Activated naive CD4-positive, alpha-beta T cell treated with anti-CD3 and anti-CD28 coated beads, Interleukin-2, amount 50 U/mL, for 72 hours (primary cell): ENCODE measurements at places on chromosomes 1 and 21. TPM values are rescaled to one million over a fixed set of nuclear protein-coding genes. Genes with fewer than 3 reads are reported as not detected.

The GOLPH3L gene
- total RNA-seq = 20.9 TPM

The SPRR2D gene
- total RNA-seq = not detected

The PRELP gene
- not detected for total RNA-seq

The C1orf94 gene
- total RNA-seq = not detected

The GBP6 gene
- total RNA-seq = 0.11 TPM

The RPRD2 gene
- 23.1 TPM for total RNA-seq

The GCSAML gene
- total RNA-seq = 0.16 TPM

The GUCA2B gene
- not detected for total RNA-seq

The TMEM51 gene
- 0.35 TPM for total RNA-seq

The BTBD19 gene
- 16.7 TPM for total RNA-seq

The LCE2B gene
- total RNA-seq = not detected

The CFAP45 gene
- 2.8 TPM for total RNA-seq

The NUF2 gene
- total RNA-seq = 89.1 TPM

The AZIN2 gene
- 1.2 TPM for total RNA-seq

The PROX1 gene
- 0.34 TPM for total RNA-seq

The PLD5 gene
- total RNA-seq = not detected

The DENND1B gene
- total RNA-seq = 9.3 TPM

The LCK gene
- total RNA-seq = 284 TPM

The GSTM1 gene
- not detected for total RNA-seq

The S1PR1 gene
- total RNA-seq = 125 TPM

The UBAP2L gene
- total RNA-seq = 240 TPM

The CNR2 gene
- total RNA-seq = 0.05 TPM

The THEM5 gene
- total RNA-seq = not detected

The INSRR gene
- total RNA-seq = 0.29 TPM

The PLXNA2 gene
- total RNA-seq = 0.04 TPM

The FCMR gene
- total RNA-seq = 31.4 TPM

The FABP3 gene
- not detected for total RNA-seq

The HPCAL4 gene
- 4.3 TPM for total RNA-seq

The DNM3 gene
- 4.5 TPM for total RNA-seq

The MGST3 gene
- total RNA-seq = 33.6 TPM

The C1orf105 gene
- not detected for total RNA-seq

The UBQLN4 gene
- total RNA-seq = 32.2 TPM

The LGALS8 gene
- total RNA-seq = 132 TPM

The STPG1 gene
- total RNA-seq = 6.1 TPM

The TSPAN1 gene
- total RNA-seq = not detected

The KCNH1 gene
- total RNA-seq = not detected

The C1orf185 gene
- not detected for total RNA-seq

The CRABP2 gene
- 1.6 TPM for total RNA-seq

The LYSMD1 gene
- total RNA-seq = 3.8 TPM

The CR1L gene
- not detected for total RNA-seq

The LENEP gene
- total RNA-seq = 0.68 TPM

The UBASH3A gene
- 13.0 TPM for total RNA-seq

The OR2T8 gene
- total RNA-seq = not detected

The HES3 gene
- not detected for total RNA-seq

The TP53BP2 gene
- total RNA-seq = 57.1 TPM

The FAM78B gene
- total RNA-seq = not detected
